Hippocampal formation (tissue), 2 donors: ENCODE measurements at places on chromosomes 12 and 14.
A peak's percentile ranks its signal among the peaks of the same experiment; 100 is the strongest.

- DNase-seq, result no peak
Measured at GRCh38 chr12:113050795-113051194, 5.7 kb upstream of the DTX1 start.

- no peak for DNase-seq
Measured at GRCh38 chr14:101535232-101535631, 26.1 kb upstream of the DIO3 start.

GRCh38 chr14:93036652-93037345 lies 78.9 kb downstream of the ITPK1 start:
- peak; percentile 93 for DNase-seq

DNA sequence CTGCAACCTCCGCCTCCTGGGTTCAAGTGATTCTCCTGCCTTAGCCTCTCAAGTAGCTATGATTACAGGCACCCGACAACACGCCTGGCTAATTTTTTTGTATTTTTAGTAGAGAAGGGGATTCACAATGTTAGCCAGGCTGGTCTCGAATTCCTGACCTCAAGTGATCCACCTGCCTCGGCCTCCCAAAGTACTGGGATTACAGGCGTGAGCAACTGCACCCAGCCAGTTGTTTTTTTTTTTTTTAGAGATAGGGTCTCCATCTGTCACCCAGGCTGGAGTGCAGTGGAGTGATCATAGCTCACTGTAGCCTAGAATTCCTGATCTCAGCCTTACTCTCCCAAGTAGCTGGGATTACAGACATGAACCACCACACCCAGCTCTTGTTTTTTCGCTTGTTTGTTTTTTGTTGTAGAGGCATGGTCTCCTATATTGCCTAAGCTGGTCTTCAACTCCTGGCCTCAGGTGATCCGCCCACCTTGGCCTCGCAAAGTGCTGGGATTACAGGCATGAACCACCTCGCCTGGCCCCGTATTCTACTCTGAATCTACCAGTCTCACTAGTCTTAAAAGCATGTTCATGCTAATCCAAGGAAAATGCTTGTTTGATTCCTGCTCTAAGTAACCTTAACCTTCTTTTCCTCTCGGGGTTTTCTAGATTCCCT lies 31.7 kb upstream of the STRN3 start:
- no peak for DNase-seq

DNA sequence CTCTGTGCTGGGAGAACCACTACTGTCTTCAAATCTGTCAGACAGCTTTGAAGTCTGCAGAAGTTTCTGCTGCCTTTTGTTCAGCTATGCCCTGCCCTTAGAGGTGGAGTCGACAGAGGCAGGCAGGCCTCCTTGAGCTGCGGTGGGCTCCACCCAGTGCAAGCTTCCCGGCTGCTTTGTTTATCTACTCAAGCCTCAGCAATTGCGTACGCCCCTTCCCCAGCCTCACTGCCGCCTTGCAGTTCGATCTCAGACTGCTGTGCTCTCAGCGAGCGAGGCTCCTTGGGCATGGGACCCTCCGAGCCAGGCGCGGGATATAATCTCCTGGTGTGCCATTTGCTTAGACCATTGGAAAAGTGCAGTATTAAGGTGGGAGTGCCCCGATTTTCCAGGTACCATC lies 25.1 kb upstream of the KLRB1 start:
- DNase-seq, result no peak

DNA sequence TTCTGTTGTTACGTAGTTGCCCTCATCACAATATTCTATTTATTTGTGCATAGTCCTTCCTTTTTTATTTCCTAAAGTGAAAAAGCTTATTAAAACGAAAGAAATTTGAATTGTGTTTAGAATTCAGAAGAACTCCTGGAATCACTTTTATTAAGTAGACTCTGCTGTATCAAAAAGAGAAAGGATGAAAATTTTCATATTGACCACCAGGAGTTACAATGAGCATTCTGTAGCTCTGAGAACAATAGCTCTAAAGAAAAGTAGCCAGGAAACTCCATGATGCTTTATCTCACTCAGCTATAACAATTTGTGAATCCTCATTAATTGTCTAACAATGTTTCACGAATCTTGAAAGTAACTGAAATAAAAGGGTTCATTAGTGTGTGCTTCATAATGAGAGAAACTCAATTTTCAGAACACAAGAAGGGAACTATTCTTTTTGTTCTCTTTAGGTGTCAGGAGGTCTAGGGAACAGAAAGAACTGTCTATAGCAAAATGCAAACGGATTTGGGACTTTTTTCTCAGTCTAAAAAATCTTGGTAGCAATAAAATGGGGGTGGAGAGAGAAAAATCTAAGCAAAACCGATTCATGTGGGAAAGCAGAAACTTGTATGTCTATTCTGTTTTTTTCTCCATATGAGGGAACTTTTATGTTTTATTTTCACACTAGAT lies 19.3 kb downstream of the ASCL1 start:
- DNase-seq, result no peak

DNA sequence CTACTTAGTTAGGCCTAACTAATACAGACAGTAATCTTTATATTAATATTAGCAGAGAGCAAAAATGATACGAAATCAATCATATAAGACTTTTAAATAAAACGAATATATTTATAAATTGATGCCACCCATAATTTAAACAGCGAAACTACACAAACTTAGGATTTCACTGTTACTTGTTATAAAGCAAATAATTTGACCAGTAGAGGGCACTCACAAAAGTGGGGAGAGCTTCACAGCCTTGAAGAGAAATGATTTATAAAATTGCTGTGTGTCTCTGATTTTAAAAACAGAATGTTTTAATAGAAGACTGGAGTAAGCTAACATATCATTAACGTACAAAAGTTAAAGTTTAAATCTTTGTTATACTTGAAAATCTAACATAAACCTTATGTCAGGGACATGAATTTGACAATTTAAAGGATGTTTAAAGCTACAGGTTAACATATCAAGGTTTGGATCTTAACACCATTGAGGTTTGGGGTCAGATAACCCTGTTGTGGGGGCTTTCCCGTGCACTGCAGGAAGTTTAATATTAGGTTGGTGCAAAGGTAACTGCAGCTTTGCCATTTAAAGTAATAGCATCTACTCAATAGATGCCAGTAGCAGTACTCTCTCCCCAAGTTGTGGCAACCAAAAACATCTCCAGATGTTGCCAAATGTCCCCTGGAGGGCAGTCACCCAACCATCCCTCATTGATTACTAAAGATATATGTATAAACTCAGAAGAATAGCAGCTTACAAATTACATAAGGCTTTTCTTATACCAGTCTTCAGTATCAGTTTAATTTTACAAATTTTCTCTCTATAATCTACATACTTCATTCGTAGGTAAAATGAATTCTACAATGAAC lies 9.3 kb downstream of the KRAS start:
- DNase-seq, result peak; percentile 71

DNA sequence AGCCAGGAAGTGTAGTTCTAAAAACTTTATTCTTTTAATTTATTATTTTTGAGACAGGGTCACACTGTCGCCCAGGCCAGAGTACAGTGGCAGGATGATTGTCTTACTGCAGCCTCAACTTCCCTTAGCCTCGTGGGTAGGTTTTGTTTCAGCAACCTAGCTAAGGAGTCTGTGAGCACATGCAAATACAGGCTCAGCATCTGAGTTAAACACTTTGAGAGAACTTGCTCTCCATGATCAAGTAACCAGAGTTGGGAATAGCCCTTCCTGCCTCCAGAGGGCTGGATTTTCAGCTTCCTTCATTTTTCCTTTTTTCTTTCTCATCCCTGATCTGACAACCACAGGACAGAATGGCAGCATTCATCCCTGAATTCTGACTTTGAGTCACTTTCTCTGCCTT lies 871.3 kb downstream of the GALC start:
- DNase-seq, result no peak

- DNase-seq, result no peak
Measured at GRCh38 chr12:68579254-68579653, 31.4 kb upstream of the RAP1B start.

- DNase-seq, result peak; percentile 45
Measured at GRCh38 chr14:104687601-104688504, 1.6 kb upstream of the INF2 start.

DNA sequence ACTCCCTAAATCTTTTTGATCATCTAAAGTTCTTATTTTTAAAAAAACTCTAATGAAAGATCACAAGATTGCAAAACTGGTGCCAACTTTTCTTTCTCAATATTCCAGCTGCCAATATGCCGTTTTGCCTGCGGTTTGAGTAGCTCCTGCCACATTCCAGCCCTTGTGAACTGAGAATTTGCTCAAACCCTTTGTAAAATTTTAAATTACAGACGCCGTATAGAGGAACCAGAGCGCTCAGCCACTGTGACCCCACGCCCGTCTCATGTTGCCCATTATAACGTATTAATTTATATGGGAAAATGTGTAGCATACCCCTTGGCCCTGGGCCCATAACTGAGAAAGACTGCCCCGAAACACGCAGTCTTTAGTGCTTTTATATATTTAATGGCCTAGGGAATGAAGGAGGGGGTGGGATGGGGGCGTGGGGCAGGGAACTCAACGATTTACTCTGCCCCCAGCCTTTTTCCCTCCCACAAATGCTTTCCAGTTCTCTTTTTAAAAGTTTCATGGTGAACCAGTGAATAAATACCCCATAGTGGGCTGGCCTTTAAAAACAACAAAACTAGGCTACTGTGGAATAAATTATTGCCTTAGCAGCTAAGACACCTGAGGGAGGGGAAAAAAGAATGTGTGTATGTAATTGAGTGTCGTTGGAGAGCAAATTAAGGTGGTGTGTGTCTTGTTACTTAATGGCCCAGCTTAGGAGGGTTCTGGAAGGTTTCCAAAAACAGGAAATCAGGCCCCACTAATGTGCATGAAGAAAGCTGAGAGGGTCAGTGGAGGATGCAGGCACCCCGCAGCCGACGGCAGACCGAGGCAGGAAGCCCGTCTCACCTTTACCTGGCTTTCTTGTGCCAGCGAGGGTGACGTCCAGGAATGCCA lies 45.7 kb upstream of the RFLNA start:
- DNase-seq, result no peak

- DNase-seq, result no peak
Measured at GRCh38 chr12:102917026-102917787, at the start of gene PAH. Gene PAH, minus strand, starts transcription at chr12:102917244. Its CDS starts 114 bp downstream, at chr12:102917130.

GRCh38 chr14:63436286-63437098 lies 106.7 kb downstream of the PPP2R5E start:
- no peak for DNase-seq

DNA sequence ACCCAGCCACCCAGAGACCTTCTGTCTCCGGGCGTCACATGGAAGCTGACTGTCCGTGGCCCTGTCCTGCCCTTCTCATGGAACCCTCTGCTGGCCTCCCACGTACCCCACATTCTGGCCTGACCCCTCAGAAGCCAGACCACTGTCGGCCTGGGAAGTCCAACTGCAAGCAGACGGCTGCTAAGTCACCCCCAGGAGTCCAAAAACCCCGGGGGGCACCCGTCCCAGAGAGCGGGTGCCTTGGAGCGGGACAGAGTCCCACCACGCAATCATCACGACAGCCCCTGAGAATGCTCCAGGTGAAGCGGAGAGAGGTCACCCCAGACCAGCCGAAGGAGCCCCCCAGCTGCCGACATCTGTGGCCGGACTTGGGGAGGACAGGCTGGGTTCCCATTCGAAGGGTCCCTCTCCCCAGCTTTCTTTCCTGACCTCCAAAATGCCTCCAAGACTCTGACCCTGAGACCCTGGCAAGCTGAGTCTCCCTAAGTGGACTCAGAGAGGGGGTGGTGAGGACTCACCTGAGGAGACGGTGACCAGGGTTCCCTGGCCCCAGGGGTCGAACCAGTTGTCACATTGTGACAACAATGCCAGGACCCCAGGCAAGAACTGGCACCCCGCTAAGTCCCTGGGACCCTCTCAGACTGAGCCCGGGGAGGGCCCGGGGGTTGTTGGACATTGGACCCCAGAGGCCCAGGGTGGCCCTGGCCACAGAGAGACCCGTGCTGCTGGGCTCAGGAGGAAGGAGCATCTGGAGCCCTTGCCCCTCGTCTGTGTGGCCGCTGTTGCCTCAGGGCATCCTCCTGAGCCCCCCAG lies 337.1 kb downstream of the TMEM121 start:
- no peak for DNase-seq

DNA sequence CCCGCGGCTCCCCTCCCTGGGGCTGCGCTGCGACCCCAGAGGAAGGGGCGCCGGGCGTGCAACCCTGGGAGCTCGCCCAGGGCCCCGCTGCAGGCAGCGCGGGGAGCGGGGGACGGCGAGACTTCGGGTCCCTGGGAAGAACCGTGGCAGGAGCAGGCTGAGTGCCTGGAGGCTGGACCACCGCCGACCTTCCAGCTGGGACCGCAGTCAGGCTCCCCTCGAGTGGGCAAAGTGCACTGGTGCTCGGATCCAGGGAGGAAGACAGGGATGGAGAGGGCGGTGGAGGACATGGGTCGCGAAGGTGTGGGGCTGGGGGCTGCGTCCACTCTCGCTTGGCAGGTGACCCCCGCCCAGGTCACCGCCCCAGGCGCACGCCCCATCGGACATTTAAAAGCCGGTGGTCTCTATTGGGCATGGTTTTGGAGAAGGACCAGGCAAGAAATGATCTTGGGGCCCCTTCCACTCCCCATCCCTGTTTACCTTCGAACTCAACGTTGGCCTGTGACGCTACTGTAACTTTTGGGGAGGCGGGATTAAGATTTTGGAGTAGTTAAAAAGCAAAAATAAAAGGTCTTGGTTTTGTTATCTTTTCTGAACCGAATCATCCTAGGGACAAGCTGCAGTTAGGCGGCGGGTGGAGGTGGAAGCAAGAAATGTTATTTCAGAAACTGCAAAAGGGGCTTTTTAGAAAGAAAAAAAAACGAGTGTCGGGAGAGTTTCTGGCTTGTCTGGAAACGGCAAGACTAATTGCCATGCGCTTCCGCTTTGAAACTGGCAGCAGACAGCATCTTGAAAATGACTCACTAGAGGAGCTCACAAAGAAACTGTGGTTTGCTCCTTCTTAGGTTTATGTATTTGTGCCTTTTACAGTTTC lies 1.0 kb downstream of the ELK3 start:
- peak; percentile 19 for DNase-seq

DNA sequence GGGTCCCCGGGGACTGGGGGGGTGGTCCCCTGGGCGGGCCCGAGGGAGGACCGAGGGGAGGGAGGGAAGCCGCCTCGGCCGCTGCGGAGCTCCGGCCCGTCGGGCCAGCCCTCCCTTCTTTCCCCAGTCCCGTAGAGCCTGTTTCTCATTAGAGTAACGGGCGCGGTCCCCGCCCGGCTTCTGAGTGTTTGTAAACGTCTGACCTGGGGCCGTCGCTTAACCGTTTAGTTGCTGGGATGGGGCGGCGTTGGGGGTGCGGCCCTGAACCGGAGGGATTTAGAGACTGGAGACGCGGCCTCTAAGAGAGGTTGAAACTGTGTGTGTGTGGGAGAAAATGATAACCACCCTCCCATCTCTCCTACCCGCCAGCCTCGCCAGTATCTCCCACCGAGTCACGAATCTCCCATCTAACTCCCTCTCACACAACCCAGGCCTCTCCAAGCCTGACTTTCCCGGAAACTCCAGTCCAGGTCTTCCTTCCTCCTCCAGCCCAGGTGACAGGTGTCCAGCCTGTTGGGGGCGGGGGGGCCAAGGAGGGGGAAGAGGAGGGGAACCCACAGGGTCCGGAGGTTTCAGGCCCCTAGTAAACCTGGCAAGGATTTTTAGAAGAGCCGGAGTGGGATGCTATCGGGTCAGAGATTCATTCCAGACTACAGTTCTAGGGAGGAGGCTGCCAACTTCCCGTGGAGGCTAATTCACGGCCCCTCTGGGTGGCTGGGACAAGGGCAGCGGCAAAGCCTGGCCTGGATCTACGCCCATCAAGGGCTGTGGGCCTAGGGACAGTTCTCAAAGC lies 1.1 kb upstream of the NFATC4 start:
- peak; percentile 31 for DNase-seq

GRCh38 chr12:97257726-97258125 lies 204.9 kb upstream of the RMST start:
- DNase-seq, result no peak

- no peak for DNase-seq
Measured at GRCh38 chr12:124087266-124088051, 114.4 kb downstream of the ZNF664 start.

- DNase-seq, result no peak
Measured at GRCh38 chr14:104421892-104422828, 157.4 kb upstream of the C14orf180 start.
